Ammon's horn (tissue), 1 donor: ENCODE measurements at places on chromosomes 6 and 20.
A peak's percentile ranks its signal among the peaks of the same experiment; 100 is the strongest.

GRCh38 chr6:70724524-70724923, 56.8 kb downstream of the SMAP1 start:
- DNase-seq: no peak

DNA sequence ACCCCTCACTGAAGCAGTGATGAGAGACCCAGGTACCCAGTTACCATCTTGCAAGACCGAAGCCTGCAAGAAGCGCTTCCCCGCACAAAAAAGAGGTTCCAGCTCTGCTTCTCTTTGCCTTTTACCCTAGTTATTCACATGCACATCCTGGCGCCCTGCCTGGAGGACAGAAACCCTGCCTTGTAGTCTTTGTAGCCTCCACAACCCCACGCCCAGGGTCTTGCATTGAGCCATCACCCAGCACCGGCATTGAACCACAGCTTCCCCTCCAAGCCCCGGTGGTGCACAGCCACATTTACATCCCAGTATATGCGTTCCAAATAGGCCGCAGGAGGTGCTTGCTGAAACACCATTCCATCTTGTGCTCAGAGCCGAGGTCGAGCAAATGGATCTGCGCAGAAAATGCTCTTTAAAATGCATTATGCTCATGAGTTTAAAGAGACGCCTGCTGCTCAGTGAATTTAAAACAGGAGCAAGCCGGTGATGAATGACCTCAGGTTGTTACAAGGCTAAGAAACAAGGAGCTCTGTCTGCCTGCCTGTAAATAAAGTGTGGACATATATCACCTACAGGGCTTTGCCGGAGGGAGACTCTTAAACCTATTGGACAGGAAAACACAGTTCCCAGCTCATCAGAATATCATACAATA, 61.7 kb downstream of the GNAS-AS1 start:
- no peak for DNase-seq

DNA sequence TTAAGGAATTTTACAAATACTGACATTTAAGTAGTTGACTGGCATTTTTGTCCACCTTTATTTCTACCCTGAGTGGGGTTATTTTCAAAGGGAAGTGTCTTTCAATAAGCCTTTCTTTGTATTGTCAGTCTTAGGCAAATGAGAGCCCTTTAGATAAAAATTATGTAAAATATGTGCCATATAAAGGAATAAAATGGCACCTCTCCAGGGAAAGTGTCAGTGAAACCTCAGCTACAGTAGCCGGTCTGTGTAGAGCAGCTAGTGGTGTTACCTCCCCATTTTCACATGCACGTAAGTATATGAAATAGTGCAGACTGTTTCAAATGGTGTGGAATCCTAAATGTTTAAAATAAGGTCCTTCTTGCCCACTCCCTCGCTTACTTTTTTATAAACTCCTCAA, 5.0 kb downstream of the FAM217B start:
- no peak for DNase-seq

GRCh38 chr6:146410851-146411595, 132.6 kb upstream of the RAB32 start:
- no peak for DNase-seq

DNA sequence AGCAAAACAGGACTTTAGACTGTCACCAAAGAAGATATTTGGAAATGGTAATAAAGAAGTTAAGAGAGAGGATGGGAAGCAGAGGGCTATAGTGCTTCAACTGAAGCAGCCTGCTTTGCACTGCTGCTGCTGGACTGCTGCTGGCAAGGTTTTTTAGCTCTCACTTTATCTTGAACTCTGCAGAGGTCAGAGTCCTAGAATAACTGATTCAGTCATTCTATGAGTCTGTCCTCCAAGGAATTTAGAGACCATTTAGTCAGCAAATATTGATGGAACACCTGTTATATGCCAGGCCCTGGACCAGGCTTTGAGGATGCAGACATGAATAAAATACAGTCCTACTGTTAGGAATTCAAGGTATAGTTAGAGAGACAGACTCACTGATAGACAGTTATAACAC, 9.1 kb upstream of the SAYSD1 start:
- DNase-seq: no peak

DNA sequence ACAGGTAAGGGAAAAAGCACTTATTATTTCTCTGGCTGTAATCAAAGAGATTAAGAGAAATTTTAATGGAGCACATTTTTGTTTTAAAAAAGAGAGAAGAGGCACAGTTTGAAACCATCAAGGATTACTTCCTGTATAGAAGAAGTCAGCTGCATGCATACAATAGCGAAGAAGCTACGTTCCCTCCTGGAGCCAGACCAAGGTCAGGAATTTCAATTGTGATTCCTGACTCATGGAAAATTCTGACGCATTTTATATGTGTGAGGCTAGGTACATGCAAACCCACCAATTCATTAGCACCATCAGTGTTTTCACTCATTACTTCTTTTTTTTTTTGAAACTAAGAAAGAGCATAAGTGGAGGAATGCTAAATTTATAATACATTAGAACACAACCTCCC, 232.7 kb upstream of the SGK1 start:
- DNase-seq: no peak

GRCh38 chr6:34331371-34332050, 61.0 kb downstream of the NUDT3 start:
- DNase-seq: no peak

DNA sequence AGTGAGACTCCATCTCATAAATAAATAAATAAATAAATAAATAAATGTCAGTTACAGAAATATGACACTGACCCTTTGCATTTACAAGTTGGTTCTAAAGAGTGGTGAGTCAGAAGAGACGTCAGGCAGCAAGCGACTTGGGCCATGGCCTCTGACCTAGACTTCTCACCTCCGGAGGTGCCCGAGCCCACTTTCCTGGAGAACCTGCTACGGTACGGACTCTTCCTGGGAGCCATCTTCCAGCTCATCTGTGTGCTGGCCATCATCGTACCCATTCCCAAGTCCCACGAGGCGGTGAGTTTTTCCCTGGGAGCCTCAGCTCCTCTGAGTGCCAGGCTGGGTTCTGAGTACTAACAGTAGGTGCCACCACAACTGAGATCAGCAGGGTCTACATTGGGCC, 11.7 kb downstream of the MANBAL start:
- DNase-seq: no peak

GRCh38 chr6:154468760-154469159, 41.7 kb downstream of the CNKSR3 start:
- DNase-seq: no peak

- no peak for DNase-seq
Observed at GRCh38 chr6:113526553-113526952, 330.6 kb upstream of the MARCKS start.

- no peak for DNase-seq
Observed at GRCh38 chr6:80173411-80173810, 66.9 kb downstream of the BCKDHB start.

DNA sequence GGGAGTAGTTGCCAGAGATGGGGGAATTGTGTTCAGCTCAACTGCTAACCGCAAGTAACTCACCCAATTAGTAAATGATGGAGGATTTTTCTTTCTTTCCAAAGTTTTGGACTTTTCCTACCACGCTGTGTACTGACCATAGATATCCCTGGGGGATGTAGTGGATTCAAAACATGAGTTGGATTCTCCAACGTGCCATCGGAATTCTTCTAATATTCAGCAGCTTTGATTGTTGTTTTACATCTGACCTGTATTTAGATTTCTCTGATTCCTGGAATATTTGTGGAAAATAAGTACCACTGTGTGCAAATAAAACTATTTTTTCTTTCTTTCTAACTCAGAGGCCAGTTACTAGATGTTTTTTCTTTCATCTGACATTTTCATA, 1.1 kb downstream of the CCDC170 start:
- no peak for DNase-seq

GRCh38 chr6:2971420-2972218, at the start of gene SERPINB6:
SERPINB6 (minus strand) TSS chr6:2971567; CDS start chr6:2959332, 12,235 bp downstream.
- DNase-seq: peak; percentile 77

DNA sequence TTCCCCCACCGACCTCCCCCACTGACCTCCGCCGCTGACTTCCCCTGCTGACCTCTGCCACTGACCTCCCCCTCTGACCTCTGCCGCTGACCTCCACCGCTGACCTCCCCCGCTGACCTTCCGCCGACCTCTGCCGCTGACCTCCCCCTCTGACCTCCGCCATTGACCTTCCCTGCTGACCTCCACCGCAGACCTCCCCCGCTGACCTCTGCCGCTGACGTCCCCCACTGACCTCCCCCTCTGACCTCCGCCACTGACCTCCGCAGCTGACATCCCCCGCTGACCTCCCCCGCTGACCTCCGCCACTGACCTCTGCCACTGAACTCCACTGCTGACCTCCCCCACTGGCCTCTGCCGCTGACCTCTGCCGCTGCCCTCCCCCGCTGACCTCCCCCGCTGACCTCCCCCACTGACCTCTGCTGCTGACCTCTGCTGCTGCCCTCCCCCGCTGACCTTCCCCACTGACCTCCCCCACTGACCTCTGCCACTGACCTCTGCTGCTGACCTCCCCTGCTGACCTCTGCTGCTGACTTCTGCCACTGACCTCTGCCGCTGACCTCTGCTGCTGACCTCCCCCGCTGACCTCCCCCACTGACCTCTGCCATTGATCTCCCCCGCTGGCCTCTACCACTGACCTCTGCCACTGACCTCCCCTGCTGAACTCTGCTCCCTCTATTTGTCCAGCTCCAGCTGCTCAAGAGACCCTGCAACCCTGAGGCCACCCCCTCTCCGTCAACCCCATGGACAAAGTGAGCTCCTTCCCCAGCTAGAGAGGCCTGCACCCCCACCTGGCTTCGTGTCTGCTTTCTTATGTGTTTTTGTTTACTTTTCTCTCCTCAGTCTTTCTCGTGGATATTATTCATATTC, 91.4 kb upstream of the AFDN start:
- DNase-seq: no peak

GRCh38 chr20:1754306-1754705, 96.7 kb upstream of the SIRPG start:
- DNase-seq: no peak

- no peak for DNase-seq
Observed at GRCh38 chr6:2157441-2158127, 87.8 kb downstream of the GMDS start.

- DNase-seq: peak; percentile 64
Observed at GRCh38 chr20:23245553-23246181, 104.9 kb upstream of the NXT1 start.

GRCh38 chr6:54588176-54588575, 258.4 kb upstream of the FAM83B start:
- DNase-seq: no peak

GRCh38 chr20:62822788-62823651, 6.2 kb downstream of the COL9A3 start:
- DNase-seq: no peak

GRCh38 chr6:35258336-35258735, 1.2 kb upstream of the ZNF76 start:
- no peak for DNase-seq

DNA sequence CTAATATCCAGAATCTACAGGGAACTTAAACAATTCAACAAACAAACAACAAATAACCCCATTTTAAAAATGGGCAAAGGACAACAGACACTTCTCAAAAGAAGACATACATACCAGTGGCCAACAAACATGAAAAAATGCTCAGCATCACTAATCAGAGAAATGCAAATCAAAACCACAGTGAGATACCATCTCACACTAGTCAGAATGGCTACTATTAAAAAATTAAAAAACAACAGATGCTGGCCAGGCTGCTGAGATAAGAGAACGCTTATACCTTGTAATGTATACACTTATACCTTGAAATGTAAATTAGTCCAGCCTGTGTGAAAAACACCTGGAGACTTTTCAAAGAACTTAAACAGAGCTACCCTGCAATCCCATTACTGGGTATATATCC, 166.8 kb downstream of the IBTK start:
- DNase-seq: no peak
